ENCODE measurements at places on chromosomes 12 and 14.

- peak; percentile 81 for DNase-seq
Observed at GRCh38 chr14:23071244-23071920, 14.1 kb upstream of the CDH24 start.

DNA sequence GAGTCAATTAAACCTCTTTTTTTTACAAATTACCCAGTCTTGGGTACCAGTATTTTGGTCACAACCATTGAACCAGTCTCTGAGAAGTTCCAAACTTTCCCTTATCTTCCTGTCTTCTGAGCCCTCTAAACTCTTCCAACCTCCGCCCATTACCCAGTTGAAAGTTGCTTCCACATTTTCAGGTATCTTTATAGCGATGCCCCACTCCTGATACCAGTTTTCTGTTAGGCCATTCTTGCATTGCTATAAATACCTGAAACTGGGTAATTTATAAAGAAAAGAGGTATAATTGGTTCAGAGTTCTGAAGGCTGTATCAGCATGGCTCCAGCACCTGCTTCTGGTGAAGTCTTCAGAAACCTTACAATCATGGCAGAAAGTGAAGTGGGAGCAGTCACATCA lies 31.7 kb downstream of the TTC5 start:
- DNase-seq, result no peak

DNA sequence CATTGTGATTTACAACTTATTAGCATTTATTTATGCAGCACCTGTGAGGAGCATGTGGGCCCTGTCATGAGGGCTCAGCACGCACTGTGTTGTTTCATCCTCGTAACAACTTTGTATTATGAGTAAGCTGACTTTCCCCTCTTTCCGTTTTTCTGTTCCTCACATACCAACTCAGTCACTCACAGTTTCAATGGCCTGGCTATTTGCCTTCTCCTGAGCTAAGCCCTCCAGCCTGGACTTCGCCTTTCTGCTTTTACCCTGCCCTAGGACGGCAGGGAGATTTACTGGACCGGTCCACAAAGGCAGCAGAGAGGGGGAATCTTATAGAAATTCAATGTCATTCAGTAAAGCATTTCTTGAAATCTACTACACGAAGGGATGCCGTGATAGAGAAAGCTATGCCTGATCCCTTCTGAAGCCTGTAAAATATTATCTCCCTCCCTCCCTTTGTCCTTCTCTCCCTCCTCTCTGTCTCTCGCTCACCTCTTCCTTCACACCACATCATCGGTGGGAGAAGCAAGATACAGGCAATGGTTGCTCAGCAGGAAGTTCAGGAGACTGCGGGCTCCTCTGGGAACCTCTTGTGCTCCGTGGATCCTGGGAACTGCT lies 219.2 kb upstream of the TBX3 start:
- DNase-seq, result no peak

GRCh38 chr12:102369876-102370275 lies 110.5 kb downstream of the IGF1 start:
- DNase-seq, result no peak

DNA sequence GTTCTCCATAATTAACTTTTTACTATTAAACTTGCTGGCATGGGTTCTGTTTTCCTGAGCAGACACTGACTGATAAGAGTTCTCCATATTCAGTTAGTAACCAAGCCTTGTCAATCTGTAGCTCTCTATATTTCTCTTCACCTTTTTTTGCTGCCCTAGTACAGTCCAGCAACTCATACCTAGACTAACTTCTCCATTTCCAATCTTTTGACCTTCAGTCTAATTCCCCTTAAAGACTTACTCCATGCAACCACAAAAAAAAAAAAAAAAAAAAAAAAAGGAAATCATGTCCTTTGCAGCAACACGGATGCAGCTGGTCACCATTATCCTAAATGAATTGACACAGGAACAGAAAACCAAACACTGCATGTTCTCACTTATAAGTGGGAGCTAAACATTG lies 125.7 kb upstream of the KRAS start:
- DNase-seq, result no peak

GRCh38 chr14:75069811-75070145 lies 337 bp downstream of the ZC2HC1C start:
- no peak for DNase-seq

DNA sequence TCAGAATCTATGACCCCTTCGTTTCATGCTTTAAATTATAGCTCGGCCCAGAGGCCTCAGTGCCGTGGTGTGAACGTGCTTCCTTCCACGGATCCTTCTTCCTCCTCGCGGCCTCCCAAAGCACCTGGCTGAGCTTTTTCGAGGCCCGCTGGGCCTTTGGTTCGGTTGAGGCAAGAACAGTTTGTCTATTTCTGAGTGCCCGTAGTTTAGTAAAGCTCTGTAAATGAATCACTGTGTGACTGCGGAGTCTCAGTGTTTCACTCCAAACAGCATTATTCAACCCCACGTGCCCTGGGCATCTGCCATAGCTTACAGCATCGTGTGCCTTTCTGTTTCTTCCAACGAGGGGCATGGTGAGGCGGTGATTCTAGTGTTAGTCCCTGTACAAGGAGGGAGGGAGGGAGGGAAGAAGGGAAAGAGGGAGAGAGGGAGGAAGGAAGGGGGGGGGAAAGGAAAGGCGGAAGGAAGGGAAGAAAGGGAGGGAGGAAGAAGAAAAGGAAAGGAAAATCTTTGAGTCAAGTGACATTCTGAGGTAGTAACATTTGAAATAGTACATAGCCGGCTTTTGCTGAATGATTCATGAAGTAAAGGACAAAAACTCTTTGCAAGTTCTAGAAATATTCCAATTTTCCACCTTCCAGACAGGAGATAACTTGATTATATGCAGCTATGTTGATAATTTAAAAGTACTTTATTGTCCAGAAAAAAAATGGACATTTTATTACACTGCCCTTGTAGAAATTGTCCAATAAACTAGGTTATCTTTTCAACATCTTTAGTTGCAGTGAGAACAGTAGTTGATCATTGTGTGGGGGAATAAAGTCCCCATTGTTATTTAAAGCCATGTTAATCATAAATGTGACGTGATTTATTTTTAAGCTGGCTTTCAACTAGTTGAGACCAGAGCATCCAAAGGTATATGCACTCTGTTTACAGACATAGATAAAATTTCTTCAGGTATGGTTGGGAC lies 1.2 kb upstream of the TRIM9 start:
- DNase-seq, result no peak

DNA sequence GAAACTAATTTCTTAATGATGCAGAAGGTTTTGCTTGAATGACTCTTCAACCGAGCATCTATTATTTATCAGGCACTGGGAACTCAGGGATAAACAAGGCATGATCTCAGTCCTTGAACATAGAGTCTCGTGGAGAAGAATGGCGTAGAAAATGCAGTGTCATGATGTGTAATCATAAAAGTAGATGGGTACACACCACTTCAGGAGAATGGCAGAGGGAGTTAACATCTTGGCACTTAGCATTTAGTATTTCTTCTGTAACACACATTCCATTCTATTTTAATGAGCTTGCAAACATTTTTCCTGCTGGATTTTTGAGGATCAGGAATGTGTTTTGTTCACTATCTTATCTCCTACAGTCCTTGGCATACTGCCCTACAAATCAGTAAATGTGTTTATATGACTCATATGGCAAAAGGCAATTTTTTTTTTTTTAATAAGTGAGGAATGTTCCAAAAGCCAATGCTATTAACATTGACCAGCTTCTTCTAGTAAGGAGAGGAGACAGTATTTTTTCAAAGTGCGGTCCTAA lies 3.8 kb downstream of the TXNRD1 start:
- DNase-seq, result peak; percentile 96

- no peak for DNase-seq
Observed at GRCh38 chr12:16857456-16857923, 251.5 kb upstream of the LMO3 start.

GRCh38 chr12:72677846-72678245 lies 405.7 kb downstream of the TRHDE start:
- no peak for DNase-seq

DNA sequence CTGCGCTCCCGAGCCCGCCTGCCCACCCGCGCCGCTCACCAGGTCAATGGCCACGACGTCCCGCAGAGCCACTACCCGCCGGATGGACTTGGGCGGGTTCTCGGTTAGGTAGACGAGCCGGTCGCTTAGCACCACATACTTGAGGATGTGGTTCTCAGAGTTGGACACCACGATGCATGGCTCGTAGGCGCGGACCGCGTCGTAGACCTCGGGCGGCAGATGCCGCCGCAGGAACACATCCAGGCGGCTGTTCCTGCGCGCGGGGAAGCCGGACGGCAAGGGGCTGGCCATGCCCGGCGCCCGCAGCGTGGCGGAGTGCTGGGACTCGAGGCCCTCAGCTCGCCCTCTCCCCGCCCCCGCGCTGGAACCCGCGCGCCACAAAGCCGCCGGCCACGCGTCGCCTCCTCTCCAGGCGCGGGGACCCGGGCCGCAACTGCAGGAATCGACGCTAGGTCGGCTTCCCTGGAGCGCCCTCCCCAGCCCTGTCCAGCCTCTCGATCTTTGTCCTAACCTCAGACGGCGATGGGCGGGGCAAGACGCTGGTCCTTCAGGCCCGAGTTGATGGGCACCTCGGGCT lies at the start of gene C12orf56:
Gene C12orf56, minus strand, starts transcription at position 484 of the 577 bp plus-strand sequence. Its CDS starts 193 bp downstream, at position 291.
- DNase-seq, result no peak

DNA sequence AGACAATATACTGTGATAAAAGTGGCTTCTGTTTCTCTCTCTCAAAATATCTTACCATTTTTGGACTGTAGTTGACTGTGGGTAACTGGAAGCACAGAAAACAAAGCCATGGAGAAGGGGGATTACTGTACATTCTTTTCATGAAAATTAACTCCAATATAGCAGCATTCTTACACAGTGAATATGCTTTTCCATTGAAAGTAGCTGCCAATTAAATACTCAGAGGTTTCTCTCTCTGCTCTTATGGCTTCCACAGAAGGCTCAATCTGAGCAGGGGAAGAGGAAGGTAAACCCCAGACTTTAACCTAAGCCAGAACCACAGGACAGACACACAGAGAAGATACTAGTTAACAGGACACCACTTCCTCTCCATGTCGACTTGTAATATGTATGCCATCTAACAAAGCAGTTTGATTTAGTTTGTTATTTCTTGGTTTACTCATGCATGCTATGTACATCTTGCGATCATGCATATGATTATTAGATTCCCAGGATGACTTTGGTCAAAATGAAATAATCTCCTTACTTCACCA lies 150.2 kb downstream of the SSPN start:
- no peak for DNase-seq

GRCh38 chr12:11689591-11690186 lies 40.2 kb downstream of the ETV6 start:
- DNase-seq, result no peak

- no peak for DNase-seq
Observed at GRCh38 chr12:69000540-69001243, 67.7 kb upstream of the CPM start.

- DNase-seq, result no peak
Observed at GRCh38 chr14:98022541-98023520, 1225.6 kb downstream of the VRK1 start.

GRCh38 chr12:109518820-109519665 lies 41.6 kb downstream of the UBE3B start:
- peak; percentile 4 for DNase-seq

DNA sequence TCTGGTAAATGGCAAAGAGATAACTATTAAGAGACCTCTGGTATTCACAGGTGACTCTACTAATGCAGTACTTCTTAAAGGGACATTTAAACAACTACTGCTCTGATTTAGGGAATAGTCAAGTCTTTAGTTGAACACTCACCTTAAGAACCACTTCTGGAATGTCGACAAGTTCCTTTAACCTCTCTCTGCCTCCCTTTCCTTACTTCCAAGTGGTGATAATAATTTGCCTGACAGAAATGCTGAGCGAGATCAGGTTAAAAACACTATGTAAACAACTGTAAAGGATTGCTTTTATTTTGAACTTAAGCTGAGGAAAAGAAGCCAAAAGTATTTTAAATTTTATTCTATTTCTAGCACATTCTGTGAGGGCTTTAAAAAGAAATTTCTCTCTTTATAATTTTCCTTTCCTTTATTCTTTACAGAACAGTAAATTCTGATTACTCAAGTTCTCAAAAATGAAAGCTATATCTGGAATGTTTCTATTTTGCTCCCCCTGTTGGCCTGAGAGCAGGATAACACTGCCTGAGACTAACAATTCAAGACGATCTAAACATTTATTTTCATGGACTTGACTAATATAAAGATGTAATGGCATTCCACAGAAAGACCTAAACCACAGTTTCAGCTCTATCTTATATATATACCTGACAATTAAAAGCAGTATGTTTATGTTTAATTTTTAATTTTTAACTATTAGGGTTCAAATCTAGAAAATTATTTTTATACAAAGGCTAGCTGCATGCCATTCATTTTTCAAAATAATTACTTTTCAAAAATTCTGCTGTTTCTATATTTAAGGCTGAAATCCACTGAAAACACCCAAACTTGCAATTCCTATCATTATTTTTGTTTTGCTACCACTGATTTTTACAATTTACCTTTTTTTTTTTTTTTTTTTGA lies 29.2 kb downstream of the ZCCHC8 start:
- peak; percentile 18 for DNase-seq

DNA sequence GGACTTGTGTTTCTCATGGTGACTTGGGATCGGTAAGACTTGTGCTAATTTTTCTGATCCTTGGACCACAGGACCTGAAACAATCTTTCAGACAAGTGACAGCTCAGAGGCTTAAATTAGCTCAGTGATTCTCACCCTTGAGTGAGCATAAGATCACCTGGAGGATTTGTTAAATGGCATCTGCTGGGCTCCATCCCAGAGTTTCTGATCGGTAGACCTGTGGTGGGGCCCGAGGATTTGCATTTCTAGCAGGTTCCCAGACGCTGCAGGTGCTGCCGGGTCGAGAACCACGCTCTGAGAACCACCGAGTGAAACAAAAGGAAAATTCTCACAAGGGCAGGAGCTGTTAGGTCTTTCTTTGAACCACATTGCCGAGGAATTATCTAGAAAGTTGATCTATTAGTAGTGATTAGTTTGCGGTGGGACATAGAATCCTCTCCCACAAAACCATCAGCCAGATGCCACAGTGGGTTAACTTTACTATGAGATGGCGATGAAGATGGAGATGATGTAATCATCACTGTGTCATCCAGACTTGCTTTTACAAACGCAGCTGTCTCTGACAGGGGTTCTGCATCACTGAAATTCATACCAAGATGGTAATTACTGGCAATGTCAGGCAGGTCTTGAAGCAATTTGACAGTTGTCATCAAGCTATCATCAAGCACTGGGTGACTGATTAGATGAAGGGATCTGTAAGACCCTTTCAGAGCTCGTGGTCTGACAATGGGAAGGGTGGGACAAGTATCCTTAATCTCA lies 184.0 kb downstream of the AACS start:
- DNase-seq, result no peak

DNA sequence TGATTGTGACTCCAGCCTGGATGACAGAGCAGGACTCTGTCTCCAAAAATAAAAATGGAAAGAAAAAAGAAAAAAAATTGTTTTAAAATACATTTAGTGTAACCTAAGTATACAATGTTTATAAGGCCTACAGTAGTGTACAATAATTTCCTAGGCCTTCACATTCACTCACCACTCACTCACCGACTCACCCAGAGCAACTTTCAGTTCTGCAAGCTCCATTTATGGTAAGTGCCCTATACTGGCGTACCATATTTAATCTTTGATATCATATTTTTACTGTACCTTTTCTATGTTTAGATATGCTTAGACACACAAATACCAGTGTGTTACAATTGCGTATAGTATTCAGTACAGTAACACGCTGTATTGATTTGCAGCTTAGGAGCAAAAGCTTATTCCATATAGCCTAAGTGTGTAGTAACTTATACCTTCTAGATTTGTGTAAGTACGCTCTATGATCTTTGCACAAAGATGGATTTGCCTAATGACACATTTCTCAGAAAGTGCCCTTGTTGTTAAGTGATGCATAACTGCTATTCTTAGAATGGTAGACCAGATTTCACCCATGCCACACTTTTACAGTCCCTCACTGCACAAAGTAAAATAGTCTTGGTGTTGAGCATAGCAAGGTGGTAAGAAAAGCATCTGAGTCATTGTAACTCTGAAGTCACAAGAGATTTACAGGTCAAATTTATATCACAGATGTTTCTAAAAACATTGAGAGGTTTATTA lies 151.9 kb downstream of the LRRK2 start:
- no peak for DNase-seq

Measured in LNCaP clone FGC (cell line).